Left lobe of liver (tissue), 2 donors: ENCODE measurements at places on chromosomes 16 and 17. TPM values are rescaled to one million over a fixed set of nuclear protein-coding genes. Genes with fewer than 3 reads are reported as not detected.
A peak's percentile ranks its signal among the peaks of the same experiment; 100 is the strongest.

The CDK5R1 gene
- total RNA-seq: 0.68 TPM

The NAGS gene
- 51.3 TPM for total RNA-seq

The LAT gene
- total RNA-seq: 3.5 TPM

GRCh38 chr16:70437582-70438557, 1.0 kb downstream of the ST3GAL2 start:
- no peak for DNase-seq

DNA sequence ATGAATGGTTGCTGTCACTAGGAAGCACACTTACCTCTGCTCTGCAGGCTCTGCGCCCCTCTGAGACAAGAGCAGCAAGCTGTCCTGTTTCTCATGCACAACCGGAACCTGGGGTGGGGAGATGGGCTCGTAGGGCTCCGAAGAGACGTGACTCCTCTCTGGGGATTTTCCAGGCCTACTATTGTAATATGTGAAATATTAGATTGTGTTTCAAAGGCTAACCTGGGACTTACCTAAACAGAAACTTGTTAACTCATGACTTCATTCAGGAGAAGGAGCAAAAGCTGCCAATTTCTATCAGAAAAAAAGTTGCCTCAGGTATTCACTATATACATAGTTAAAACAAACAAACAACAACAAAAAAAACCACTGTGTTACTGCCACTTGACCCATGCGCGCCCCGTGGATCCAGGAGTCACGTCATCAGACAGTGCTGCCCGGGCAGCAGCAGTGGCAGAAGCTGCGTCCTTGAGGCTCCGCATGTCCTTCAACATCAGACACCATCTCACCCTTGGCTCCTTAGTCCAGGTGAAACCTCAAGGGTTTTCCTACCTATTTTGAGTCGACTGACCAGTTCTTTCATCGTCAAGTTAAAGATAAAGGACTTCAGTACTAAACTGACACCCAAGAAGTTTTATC, 49.3 kb downstream of the TTC19 start:
- DNase-seq: no peak

DNA sequence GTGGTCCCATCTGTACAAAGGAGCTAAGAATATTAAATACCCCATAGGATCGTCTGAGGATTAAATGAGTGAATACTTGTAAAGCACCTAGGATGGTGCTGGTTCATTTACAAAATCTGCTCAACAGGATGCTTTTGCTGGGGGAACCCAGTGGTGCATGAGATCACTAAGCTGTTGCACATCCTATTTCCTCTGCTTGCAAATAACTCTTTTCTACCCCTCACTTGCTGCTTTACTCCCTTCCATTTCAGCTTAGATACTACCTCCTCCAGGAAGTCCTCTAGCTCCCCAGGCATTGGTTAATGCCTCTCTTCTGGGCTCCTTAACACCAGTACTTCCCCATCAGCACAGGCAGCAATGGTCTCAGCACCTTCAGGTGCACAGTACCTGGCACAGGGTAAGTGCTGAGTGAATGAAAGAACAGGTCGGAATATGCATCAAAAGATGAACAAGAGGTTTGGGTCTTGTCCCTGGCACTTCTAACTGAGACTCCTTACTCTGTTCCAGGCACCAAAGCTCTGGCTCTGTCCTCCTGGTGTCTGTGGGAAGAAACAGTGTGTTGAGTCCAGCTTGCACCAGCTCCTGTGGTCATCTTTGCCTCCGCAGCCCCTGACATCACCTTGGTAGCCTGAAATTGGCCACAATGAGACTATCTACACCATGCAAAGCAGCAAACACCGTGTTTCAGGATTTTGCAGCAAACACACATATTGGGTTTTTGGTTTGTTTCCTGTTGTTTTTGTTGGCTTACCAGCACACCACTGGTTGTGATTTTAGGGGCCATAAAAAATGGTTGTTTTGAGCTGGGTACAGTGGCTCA, 24.1 kb upstream of the IL21R start:
- peak; percentile 8 for DNase-seq

GRCh38 chr16:64872101-64872500, 249.8 kb downstream of the CDH11 start:
- no peak for DNase-seq
